ENCODE measurements at places on chromosomes 12 and 14. TPM values are rescaled to one million over a fixed set of nuclear protein-coding genes. Genes with fewer than 3 reads are reported as not detected.

DNA sequence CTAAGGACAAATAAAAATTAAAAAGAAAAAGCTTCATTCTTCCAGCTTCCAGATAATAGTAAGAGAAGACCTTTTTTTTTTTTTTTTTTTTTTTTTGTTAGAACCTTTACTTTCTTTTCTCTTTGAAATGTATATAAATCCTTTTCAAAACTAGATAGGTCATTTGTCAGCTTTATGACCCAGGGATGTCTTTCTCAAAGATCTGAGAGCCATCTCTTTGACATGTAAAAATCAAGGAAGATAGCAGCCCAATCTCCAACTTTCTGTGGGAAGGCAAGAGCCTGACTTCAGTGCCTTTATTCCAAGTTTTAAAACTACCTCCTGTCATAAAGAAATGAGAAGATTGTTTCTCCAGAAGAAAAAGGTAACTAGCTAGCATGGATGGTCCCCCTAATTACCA, 203.3 kb upstream of the LRFN5 start:
- no peak for DNase-seq

DNA sequence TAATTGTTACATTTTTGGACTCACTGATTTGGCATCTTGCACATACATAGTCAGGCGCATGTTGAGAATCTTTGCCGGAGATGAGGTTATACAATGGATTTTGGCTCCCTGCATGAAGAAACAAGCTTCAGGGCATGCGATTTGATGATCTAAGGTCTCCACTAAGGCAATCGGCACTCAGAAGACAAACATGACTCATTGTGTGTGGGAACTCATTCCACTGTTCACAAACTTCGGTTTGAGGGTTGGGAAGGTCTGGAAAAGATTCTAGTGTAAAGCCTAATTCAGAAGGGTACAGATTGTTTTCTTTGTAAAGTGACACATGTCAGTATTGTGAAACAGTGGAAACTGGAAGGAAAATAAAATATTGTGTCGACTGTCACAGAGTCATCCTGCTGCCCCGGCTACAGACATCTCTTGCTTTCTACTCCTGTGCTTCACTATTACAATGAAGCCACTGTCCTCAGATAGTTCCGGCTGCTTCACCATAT, 192.6 kb upstream of the HMGA2 start:
- DNase-seq, result no peak

Gene HOXC12
- not detected for polyA plus RNA-seq

GRCh38 chr14:99773521-99774497, 19.4 kb upstream of the EML1 start:
- DNase-seq, result no peak

- no peak for DNase-seq
Observed at GRCh38 chr14:77260631-77261030, 10.4 kb downstream of the NGB start.

DNA sequence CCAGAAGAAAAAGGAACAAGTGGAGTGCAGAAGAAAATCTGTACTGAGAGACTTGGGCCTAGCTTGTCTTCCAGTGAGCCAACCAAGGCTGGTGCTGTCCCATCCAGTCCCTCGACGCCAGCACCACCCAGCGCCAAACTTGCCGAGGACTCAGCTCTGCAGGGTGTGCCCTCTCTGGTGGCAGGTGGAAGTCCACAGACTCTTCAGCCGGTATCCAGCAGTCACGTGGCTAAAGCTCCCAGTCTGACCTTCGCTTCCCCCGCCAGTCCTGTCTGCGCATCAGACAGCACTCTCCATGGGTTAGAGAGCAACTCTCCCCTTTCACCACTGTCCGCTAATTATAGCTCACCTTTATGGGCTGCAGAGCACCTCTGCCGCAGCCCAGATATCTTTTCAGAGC, 15.6 kb downstream of the CIPC start:
- DNase-seq, result no peak

Gene GPR135
- 7.4 TPM for polyA plus RNA-seq

Gene LBHD2
- not detected for polyA plus RNA-seq

GRCh38 chr12:64006211-64006825, 161.8 kb downstream of the SRGAP1 start:
- DNase-seq, result no peak

Gene EIF2S3B
- 1.5 TPM for polyA plus RNA-seq

Gene INF2
- polyA plus RNA-seq, result 38.9 TPM

Gene SERPINA9
- not detected for polyA plus RNA-seq

Gene TNFAIP2
- polyA plus RNA-seq, result 29.6 TPM

Gene TBX3
- 78.6 TPM for polyA plus RNA-seq

DNA sequence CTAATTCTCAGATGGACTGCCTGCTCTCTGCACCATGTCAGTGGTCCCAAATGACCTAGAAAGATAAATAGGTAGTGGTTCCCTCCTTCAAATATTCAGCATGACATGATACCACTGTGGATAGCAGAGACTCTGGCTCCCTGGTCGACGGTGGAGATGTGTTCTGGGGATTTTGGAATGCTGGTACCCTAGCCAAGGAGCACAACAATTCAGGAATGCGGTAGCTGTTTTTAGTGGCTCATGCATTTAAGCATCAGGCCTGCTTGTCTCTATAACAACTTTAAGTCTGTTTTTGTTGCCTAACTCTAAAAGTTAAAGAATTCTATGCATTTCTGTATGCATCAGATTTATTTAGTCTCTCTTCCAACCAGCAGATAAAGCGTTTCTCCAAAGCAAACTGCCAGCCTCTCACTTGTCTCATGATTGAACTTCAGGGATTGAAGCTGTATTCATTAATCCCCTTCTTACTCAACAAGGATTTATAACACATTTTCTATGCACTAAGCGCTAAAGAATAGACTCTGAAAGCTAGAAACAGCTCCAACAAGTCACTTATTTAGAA, 164.9 kb upstream of the BMP4 start:
- DNase-seq, result no peak

Gene SLCO1B1
- polyA plus RNA-seq, result not detected

Gene RBP5
- 54.0 TPM for polyA plus RNA-seq

GRCh38 chr12:88896958-88897357, 316.7 kb upstream of the KITLG start:
- DNase-seq, result no peak

Gene GPR84
- polyA plus RNA-seq, result 0.15 TPM

Gene CPNE8
- 15.0 TPM for polyA plus RNA-seq

- DNase-seq, result no peak
Observed at GRCh38 chr12:132075714-132076553, 68.2 kb downstream of the DDX51 start.

Gene KRT6C
- polyA plus RNA-seq, result not detected

Gene DRAM1
- polyA plus RNA-seq, result 21.7 TPM

Gene TESPA1
- polyA plus RNA-seq, result 0.18 TPM

DNA sequence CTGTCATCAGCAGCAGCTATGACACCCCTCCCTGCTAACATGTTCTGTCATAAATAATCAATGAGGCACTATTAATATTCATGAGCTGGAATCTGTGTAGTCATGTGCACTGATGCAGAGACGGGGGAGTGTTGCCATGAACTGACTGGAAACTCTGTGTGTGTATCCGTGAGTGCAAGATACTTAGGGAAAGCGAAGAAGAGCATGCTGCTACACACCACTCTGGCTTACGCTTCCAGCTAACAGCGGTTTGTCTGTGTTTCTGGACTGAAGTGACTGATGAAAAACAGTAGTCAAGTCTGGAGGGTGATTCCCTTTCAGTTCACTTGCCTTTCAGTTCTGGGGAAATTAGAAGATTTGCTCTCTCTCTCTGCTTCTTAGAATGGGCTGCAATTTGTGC, 249.4 kb downstream of the PDZRN4 start:
- peak; percentile 21 for DNase-seq

DNA sequence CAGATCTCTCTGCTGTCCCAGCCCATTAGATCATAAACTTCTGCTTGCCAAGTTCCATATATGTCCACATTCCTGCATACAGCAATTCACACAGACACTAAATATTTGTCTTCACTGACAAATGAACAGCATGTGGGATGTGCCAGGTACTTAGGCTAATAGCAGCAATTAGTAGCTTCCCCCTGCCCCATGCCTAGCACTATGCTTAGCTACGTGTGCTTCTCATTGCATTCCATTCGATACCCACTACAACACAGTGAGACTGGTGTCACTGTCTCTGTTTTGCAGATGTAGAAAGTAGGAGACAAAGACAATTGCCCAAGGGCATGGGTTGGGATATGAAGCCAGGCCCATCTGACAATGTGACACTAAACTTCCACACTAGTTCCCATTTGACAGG, 308.4 kb downstream of the BCL11B start:
- no peak for DNase-seq

DNA sequence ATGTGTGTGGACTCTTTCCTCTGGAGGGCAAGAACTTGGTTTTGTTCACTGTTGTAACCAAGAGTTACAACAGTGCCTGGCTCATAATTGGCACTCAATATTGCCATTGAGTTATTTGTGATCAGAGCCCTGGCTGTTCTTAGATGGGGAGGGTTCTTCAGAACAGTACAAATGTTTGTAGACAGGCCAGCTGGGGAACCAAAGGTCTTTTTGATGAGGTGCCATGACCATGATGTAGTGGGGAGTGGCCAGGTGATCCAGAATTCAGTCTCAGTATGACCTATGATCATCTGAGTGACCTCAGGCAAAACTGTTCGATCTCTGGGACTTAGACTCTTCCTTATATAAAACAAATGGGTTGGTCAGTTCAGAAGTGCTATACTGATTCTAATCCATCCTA, 3.3 kb upstream of the PRKAB1 start:
- no peak for DNase-seq

- no peak for DNase-seq
Observed at GRCh38 chr12:54624315-54625279, 10.1 kb downstream of the LACRT start.
